Ovary (tissue), 10 donors: ENCODE measurements at places on chromosomes 16 and 17. TPM values are rescaled to one million over a fixed set of nuclear protein-coding genes. Genes with fewer than 3 reads are reported as not detected.

Gene G6PC1
- 0.69 TPM for total RNA-seq

Gene FAM171A2
- 11.5 TPM for total RNA-seq

Gene KRT40
- total RNA-seq, result not detected

Gene ADAM11
- total RNA-seq, result 2.3 TPM

Gene KLHL10
- total RNA-seq, result 0.15 TPM

Gene WFDC1
- total RNA-seq, result 0.76 TPM

Gene SMIM36
- total RNA-seq, result not detected

Gene LPCAT2
- total RNA-seq, result 39.7 TPM

Gene GUCY2D
- total RNA-seq, result not detected

Gene KRTAP2-2
- total RNA-seq, result not detected

Gene FZD2
- total RNA-seq, result 12.5 TPM

Gene ITGB3
- 2.6 TPM for total RNA-seq

Gene VPS35
- 29.2 TPM for total RNA-seq

Gene CCDC154
- total RNA-seq, result 1.4 TPM

Gene ENPP7
- total RNA-seq, result not detected

Gene TP53TG3F
- not detected for total RNA-seq

Gene KRT222
- total RNA-seq, result not detected

Gene KRTAP1-1
- not detected for total RNA-seq

Gene ATF7IP2
- total RNA-seq, result 11.7 TPM

Gene RNF222
- not detected for total RNA-seq

Gene SYT17
- 1.5 TPM for total RNA-seq
